HCT116 (cell line): ENCODE measurements at places on chromosomes 6 and 20. TPM values are rescaled to one million over a fixed set of nuclear protein-coding genes. Genes with fewer than 3 reads are reported as not detected.

DNA sequence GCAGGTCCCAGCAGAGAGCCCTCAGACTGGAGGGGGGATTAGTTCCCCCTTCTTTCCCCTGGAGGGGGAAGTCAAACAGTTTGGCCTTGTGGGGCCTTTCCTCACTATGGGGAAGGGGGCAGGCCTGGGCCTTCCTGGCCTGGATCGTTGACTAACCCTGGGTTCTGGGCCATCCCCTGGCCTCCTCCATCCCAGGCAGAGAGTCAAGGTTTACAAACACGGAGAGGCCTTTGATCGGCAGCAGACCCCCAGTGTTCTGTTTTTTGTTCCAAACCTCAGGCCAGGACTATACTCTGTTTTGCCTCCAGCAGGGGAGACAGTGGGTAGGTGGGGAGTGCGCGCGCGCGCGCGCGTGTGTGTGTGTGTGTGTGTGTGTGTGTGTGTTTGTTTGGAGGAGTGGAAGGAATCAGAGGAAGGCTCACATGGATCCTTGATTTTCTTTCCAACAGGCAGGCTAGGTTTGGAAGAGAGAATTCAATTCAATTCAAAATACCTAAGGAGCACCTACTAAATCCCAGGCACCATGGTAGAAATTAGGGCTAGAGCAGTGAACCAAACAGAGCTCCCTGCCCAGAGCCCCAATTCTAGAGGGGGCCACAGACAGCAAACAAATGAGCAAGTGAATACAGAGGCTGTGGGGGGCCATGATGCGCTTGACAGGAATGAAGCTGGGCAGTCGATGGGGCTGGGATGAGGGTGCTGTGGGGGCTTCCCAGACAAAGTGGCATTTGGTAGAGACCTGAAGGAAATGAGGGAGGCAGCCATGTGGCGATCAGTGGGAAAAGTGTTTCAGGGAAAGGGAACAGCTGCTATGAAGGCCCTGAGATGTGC, 14.8 kb downstream of the TP53RK start:
- DNase-seq: no peak

VWA7 gene
- total RNA-seq: 14.6 TPM

- no peak for DNase-seq
Observed at GRCh38 chr20:39795401-39796272, 833.5 kb downstream of the DHX35 start.

FUT9 gene
- total RNA-seq: not detected

HLA-DQB1 gene
- 2.1 TPM for total RNA-seq

DNA sequence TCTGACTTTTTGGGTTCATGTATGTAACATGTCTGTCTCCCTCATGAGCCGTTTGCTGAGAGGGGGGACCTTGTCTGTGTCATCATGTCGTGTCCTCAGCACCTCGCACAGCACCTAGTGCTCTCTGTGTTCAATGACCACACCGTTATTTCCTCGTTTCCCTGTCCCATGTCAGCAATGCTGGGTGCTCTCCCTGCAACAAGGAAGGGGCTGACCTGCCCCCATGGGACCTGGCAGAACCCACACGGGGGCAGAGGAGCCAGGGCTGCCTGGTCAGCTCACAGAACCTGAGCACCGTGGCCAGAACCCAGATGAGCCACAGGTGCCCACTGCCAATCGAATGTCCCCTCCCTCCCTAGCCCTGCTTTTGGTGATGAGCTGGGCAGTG, 7.3 kb downstream of the ADA start:
- DNase-seq: no peak

DNA sequence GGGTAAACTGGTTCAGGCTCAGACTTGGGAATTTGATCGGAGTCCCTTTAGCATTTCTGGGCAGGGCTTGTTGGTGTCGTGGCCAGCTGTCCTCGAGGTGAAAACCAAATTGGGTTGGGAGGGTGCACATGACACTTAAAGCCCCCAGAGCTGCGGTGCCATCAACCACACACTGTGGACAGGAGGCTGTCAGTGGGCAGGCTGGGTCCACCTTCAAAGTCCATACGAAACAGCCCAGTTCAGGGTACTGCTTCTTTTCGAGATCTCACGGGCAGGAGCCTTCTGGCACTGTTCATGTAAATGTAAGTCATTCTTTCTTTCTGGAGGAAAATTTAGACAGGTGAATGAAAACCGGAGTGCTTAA, 7.0 kb downstream of the SYNJ2 start:
- DNase-seq: no peak

UBE3D gene
- 9.0 TPM for total RNA-seq

GRCh38 chr6:6863970-6864639, 243.7 kb upstream of the RREB1 start:
- DNase-seq: no peak
